ENCODE measurements at places on chromosomes 7 and 10.

DNA sequence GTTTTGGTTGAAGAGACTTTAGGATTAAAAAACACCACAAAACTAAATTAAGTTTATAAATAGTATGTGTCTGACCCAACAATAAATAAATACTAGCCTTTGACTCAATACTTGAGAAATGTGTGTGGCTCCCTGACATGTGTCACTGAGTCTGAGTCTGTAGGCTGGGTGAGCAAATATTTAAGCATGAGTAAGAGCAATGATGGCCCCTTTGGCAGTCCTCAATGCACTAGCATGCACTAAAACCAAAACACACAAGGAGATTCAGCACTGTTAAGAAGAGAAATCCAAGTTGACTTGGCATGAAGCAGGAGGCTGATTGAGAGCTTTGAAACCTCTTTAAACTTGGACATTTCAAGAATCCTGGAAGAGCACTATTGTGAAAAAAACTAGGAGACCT, 37.1 kb downstream of the CCDC71L start:
- no peak for DNase-seq

GRCh38 chr10:105844241-105844640, 1203.2 kb downstream of the SORCS3 start:
- no peak for DNase-seq

- DNase-seq: no peak
Measured at GRCh38 chr7:147937428-147937827, 653.1 kb upstream of the C7orf33 start.

GRCh38 chr7:108146070-108146842, 16.1 kb upstream of the LAMB4 start:
- peak; percentile 64 for DNase-seq

- peak; percentile 52 for DNase-seq
Measured at GRCh38 chr10:86389441-86390193, 23.0 kb upstream of the GRID1 start.

DNA sequence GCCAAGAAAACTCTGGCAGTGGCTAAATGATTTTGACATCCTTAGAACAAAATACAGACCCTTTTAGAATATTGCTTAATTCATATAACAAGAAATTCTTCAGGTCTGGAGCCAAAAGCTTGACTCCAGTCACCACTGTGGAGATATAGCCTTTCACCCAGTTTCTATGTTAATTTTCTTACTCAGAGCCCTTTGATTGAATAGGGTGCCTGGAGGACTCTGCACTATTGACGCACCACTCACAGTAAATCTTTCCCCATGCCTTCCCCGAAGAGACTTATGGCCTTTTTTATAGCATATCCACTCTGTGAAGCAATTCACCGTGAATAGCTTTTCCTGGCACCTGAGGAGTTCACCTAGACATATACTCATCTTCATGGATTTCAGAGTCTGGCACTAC, 613.8 kb downstream of the ZWINT start:
- DNase-seq: no peak

DNA sequence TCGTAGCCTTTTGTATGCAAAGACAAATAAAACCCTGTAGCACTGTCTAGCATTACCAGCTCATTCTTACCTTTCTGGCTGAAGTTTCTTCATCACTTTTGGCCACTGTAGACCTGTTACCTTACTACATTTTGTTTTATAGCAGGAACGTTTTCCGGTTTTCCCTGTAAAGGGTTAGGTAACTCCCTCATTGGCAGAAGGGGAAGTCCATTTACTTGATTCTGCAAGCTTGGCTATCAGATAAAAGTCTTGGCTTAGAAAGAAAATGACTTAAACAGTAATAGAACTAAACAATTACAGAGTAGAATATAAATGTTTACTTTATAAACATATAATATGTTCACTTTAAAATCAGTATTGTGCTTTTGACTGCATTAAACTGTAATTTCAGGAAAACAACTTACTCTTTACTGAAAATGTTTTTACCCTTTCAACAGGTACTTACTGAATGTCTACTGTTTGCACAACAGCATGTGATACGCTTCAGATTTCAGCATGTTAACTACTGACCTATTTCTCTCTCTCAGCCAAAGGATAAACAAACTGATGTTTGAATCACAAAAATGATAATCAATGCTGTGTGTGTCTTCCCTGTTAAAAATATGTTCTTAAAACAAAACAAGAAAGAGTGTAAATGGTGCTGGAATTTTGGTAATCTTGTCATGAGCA, 67.1 kb downstream of the OTUD1 start:
- no peak for DNase-seq

- DNase-seq: no peak
Measured at GRCh38 chr7:16708511-16708910, 45.0 kb upstream of the TSPAN13 start.

- DNase-seq: no peak
Measured at GRCh38 chr10:1451941-1452340, 285.4 kb downstream of the ADARB2 start.

DNA sequence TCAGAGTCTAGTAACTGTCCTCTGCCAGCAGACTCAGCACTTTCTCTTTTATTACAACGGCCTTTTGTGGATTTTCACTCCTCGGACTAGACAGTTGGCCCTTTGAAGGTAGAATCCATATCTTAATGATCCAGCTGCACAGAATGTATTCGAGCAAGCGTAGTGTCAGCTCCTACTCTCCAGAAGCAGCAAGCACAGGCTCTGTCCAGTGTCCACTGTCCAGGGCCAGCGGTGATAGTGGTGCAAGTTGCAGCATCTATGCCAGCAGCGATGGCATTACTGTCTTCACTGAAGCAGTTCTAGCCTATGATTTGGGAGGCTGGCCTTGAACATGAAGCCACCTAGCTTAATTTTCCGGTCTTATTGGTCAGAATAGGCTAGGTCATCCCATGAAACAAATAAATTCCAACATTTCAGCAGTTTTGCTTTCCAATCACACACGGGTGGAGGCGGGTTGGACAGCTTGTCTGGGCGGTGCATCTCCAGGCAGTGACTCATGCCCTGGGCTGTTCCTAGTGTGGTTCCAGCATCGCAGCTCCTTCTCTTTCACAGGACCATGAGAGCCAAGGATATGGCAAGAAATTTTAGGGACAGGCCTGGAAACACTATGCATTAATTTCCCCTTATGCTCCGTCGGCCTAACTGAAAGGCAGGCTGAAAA, 108.6 kb upstream of the KCNMA1 start:
- no peak for DNase-seq

DNA sequence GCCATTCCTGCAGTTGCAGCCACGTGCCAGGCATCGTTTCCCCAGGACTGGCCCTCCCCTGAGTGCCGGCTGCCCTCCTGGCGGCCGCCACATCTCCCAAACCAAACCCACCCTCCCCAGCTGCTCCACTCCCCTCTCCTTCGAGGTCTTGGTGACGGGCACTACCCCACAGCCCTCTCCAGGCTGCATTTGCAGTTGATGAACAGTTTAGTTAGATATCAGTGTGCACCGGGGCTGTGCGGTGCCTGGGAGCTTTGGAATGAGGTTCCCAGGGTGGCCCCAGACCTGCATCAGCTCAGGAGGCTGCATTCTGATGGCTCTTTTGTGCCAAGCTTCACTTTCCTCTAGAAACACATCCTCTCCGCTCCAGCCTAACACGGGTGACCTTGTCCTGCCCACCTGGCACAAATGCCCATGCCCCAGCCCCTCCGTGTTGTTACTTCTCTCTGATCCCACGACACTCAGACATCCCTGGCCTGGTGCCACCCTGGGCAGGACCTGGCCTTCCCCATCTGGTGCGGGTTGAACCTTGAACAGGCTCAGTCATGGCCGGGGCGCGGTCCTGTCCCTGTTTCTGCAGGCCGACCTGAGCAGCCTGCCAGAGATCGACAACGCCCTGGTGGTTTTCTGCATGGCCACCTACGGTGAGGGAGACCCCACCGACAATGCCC, 14.5 kb downstream of the TMEM120A start:
- no peak for DNase-seq

DNA sequence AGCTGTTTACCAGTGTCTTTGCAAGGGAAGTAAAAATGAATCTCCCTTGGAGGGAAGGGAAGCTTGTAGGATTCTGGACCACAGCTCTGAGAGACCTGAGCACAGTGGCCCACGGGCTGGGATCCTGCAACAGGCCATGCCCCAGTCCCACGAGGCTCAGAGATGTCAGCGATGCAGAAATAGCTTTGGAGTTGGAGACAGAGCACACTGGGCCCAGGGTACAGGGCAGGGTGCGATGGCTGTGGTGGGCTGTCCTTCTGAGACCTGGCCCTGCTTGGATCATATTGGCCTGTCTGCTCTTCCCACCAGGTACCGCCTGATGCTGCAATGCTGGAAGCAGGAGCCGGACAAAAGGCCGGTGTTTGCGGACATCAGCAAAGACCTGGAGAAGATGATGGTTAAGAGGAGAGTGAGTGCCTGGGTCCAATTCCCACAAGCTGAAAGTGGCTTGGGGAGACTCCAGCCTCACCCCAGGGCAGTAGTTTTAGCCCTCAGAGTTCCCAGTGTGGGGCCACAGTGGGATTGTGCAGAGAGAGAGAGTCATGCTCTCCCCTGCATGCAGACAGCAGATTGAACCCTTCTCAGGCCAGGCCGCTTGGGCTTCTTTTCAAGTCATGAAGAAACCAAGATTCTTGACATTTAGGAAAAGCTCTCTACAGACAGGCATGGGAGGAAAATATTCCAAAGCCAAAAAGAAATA, 13.5 kb upstream of the CSGALNACT2 start:
- no peak for DNase-seq

- DNase-seq: no peak
Measured at GRCh38 chr10:125116041-125116649, 44.2 kb downstream of the CTBP2 start.

DNA sequence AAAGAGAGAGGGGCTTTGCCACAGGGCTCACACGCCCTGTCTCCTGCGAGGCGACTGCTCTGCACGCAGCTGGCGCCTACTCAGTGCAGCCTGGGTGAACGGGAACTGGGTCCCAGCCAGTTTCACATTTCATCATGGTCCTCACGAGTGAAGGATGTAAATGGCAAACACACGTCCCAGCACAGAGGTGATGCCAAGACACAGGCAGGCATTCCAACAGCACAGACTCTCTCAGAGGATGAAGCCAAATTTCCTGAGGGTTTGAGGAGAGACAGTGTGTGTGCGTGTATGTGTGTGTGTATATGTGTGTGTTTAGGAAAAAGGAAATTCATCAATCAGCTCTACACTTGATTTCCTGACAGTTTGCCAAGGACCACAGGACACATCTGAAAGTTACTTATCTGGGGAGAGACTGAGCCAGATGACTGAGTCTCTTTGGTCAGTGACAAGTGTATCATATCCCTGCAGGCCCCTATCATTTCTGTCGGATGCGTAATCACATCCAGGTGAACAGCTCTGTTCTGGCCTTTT, 53.9 kb downstream of the CHST15 start:
- no peak for DNase-seq

- no peak for DNase-seq
Measured at GRCh38 chr10:91357497-91357896, 52.6 kb upstream of the HECTD2 start.

- no peak for DNase-seq
Measured at GRCh38 chr10:11335881-11336430, 275.5 kb downstream of the USP6NL start.

GRCh38 chr7:43143918-43144589, 31.6 kb downstream of the HECW1 start:
- no peak for DNase-seq

DNA sequence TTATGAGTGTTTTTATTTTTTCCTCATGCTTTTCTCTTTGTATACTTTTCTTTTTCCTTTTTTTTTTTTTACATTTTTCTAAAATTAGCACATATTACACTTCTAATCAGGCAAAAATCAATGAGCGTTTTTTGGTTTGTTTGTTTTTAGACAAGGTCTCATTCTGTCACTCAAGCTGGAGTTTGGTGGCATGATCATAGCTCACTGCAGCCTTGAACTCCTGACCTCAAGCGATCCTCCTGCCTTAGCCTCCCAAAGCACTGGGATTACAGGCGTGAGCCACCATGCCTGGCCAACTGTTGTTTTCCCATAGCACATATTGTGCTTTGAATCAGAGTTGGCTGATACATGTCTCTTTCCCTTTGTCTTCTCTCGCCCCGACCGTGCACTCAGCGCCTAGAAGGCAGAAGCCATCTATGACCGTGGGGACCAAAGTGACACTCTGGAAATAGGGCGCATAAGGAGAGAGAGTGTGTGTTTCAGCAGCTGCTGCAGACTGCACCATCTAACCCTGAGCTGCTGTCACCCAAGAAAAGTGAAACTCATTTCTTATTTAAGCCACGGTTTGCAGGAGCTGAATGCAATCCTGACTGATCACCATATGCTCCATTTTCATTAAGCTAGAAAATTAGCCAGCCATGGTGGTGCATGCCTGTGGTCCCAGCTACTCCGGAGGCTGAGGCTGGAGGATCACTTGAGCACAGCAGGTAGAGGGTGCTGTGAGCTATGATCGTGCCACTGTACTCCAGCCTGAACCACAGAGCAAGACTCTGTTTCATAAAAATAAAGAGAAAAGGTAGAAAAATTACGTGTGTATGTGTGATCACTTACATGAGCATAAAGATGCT, 41.4 kb upstream of the GTF2I start:
- no peak for DNase-seq

DNA sequence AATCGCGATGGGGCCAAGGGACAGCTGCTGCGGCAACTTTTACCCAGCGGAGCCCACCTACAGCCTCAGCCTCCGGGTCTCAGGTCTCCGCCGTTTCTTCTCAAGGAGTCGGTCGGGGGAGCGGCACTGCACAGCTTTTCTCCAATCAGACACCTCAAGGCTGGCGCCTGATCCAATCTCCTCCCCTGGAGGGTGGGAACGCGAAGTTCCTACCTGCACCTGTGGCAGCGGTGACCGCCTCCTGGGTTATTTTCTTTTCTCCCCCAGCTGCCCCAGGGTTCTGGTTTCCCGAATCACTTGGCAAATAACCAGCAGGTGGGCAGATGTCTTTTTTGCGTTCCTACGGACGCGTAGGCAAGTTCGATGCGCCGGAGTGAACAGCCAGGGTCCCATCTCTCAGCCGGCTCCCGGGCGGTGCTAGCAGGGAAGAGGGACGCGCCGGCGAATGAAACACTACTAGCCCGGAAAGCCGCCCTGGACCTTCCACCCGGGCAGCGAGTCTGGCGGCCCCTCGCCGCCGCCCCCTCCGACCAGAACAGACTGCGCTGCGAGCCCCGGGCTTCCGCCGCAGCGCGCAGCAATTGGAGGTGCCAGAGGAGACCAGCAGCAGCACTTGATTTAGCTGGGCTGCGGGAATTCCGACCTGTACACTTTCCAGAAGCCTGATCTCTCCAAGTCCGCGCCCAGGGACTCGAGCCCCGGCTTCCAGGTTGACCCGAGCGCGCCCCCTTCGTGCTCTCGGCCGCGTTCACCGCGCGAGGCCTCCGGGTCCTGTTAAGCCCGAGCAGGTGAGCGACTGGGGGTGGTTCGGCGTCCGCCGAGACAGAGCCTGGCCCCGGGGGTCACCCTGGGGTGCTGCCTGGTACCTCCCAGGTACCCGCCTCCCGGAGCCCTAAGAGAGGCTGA, at the start of gene PRR15:
Gene PRR15 (plus strand): TSS at position 246 of the 906 bp plus-strand sequence. CDS start 2,495 bp downstream, outside the sequence.
- peak; percentile 94 for DNase-seq

All from HuH-7 (cell line).